ENCODE measurements at places on chromosomes 7 and 10. TPM values are rescaled to one million over a fixed set of nuclear protein-coding genes. Genes with fewer than 3 reads are reported as not detected.

DNA sequence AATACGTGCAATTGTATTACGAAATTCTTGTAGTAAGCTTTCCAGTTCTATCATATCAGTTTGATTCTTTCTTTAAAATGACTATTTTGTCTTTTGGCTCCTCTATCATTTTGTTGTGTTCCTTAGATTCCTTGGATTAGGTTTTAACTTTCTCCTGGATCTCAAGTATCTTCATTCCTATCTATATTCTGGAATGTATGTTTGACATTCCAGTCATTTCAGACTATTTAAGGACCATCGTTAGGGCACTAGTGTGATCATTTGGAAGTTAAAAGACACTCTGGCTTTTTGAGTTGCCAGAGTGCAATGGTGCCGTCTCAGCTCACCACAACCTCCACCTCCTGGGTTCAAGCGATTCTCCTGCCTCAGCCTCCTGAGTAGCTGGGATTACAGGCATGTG, 45.7 kb upstream of the SFTPD start:
- no peaks in the 10 kb centered on the region for H3K36me3 ChIP-seq
- H3K27ac ChIP-seq, result no peak overlapping the region
- no peak overlapping the region for H3K4me3 ChIP-seq
- DNase-seq, result no peak

GRCh38 chr7:30760514-30761213, 8.7 kb downstream of the INMT start:
- no peak overlapping the region for H3K27ac ChIP-seq
- no peaks in the 10 kb centered on the region for H3K36me3 ChIP-seq
- no peaks in the 10 kb centered on the region for H3K27me3 ChIP-seq
- DNase-seq, result no peak

DNA sequence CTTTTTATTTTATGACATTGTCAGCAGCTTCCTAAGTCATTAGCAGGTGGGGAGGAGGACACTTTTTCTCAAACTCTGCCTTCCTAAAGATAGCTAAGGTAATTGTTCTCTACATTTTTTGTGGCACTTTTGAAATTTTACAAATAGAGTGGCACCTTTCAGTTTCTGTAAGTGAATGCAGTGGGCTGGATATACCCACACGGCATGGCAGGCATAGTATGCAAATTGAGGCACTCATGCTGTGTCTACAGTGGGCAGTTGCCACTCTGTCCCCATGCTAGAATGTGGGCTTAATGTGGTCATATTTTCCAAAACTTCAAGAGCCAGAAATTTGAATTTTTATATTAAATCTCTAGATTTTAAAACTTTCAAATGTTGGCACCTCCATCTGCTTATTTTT, 12.8 kb upstream of the SH3PXD2A start:
- no peak overlapping the region for H3K4me3 ChIP-seq
- H3K27ac ChIP-seq, result no peak overlapping the region
- H3K27me3 ChIP-seq, result no peaks in the 10 kb centered on the region
- H3K36me3 ChIP-seq, result peaks cover 13% of the 10 kb centered on the region

DNA sequence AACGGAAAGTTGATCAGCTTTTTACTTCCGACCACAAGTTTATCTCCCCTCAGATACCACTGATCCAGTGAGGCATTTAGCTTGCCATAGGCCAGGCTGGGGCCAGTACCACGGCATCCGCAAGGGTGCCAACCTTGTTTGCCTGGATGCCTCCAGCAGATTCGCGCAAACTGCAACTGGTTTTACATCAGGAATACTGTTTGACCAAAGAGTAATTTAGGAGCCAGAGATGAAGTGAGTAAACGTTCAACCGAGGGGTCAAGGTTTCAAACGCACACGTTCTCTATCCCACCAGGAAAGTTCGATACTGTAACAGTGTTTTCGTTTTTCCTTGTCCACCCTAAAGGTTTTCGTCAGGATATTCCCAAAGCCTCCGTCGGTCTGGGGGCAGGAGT, 266 bp upstream of the MDFIC start:
- no peak overlapping the region for H3K27ac ChIP-seq
- DNase-seq, result no peak
- peaks cover 4% of the 10 kb centered on the region for H3K36me3 ChIP-seq
- H3K4me1 ChIP-seq, result peaks cover 40% of the 10 kb centered on the region

- no peaks in the 10 kb centered on the region for H3K36me3 ChIP-seq
- no peaks in the 10 kb centered on the region for H3K4me1 ChIP-seq
- no peak overlapping the region for H3K4me3 ChIP-seq
- no peaks in the 10 kb centered on the region for H3K27me3 ChIP-seq
- no peak overlapping the region for H3K27ac ChIP-seq
Observed at GRCh38 chr7:45625714-45626440, 51.7 kb downstream of the ADCY1 start.

DNA sequence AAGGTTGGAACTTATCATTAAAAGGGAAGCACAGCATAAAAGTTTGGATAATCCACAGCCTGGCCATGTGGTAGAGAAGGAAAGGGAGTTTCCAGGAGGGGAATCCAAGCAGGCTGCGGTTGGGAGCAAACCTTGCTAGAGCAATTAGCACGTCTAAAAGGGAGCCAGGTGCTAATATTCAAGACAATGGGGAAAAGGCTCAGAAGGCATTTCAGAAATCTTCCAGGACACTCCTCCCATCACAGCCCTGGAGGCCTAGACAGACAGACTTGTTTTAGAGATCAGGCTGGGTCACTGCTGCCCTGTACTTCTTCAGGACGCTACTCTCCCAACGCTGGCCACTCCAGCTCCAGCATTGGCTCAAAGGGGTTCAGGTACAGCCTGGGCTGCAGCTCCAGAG, 96.2 kb upstream of the KAT6B start:
- no peaks in the 10 kb centered on the region for H3K36me3 ChIP-seq
- no peak overlapping the region for H3K27ac ChIP-seq
- no peaks in the 10 kb centered on the region for H3K4me1 ChIP-seq
- no peaks in the 10 kb centered on the region for H3K27me3 ChIP-seq

DNA sequence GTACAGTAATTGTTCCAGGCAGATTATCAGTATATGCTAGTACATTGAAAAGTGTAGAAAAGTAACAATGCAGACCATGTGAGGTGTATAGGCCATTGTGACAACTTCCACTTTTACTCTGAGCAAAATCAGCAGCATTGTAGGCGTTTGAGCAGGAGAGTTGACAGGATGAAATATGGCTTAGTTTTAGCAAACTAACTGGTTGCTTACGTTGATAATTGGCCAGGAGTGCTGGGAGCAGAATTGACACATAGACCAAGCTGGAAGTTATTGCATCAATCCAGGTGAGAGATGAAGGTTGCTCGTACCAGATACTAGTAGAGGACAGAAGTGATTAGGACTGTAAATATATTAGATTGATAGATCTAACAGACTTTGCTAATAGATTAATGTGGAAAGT, 46.0 kb downstream of the LCOR start:
- no peaks in the 10 kb centered on the region for H3K4me1 ChIP-seq
- no peak overlapping the region for H3K4me3 ChIP-seq
- no peaks in the 10 kb centered on the region for H3K27me3 ChIP-seq
- no peak for DNase-seq
- H3K27ac ChIP-seq, result no peak overlapping the region

DNA sequence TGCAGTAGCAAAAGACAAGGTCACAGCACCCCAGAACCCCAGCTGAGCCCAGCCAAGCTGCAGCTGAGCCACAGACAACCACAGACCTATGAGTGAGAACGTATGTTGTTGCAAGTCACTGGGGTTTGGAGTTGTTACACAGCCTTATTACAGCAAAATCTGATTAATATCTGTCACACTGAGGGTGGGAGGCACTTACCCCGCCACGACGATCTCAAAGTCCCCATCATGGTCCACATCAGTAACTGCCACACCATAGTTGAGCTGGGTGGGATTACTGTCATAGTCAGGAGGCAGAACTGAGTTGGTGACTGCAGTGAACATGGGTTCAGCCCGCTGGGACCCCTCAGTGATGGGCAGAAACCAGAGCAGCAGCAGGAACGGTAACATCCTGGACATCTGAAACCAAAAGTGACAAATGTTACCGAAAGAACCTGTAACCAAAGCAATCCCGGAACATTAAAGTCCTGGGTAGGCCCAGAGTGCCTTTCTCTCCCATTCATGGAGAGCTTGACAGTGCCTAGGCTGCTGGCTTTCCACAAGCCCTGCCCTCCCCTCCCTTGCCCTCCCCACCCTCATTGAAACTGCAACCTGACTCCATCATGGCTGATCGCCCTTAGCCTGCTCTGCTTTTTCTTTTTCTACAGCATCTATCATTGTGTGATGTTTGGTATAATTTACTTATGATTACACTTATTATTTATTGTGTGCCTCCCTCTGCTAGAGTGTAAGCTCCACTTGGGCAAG, 19.3 kb downstream of the CRTAC1 start:
- H3K4me1 ChIP-seq, result no peaks in the 10 kb centered on the region
- no peak overlapping the region for H3K4me3 ChIP-seq
- no peaks in the 10 kb centered on the region for H3K36me3 ChIP-seq
- peaks cover 14% of the 10 kb centered on the region for H3K27me3 ChIP-seq
- H3K27ac ChIP-seq, result no peak overlapping the region

- DNase-seq, result peak; percentile 12
- H3K27ac ChIP-seq, result no peak overlapping the region
- no peaks in the 10 kb centered on the region for H3K4me1 ChIP-seq
- H3K4me3 ChIP-seq, result no peak overlapping the region
Observed at GRCh38 chr7:148503900-148504487, 86.6 kb upstream of the C7orf33 start.

- H3K4me3 ChIP-seq, result peak within 1 kb of the TSS; percentile 39
- peaks cover 59% of the 10 kb centered on the region for H3K27me3 ChIP-seq
- no peaks in the 10 kb centered on the region for H3K36me3 ChIP-seq
- H3K4me1 ChIP-seq, result peaks cover 3% of the 10 kb centered on the region
- no peak within 1 kb of the TSS for H3K27ac ChIP-seq
- DNase-seq, result no peak
Observed at GRCh38 chr7:38630720-38631673, at the start of gene AMPH. AMPH (minus strand) TSS chr7:38631373; CDS start chr7:38631351, 22 bp downstream.

DNA sequence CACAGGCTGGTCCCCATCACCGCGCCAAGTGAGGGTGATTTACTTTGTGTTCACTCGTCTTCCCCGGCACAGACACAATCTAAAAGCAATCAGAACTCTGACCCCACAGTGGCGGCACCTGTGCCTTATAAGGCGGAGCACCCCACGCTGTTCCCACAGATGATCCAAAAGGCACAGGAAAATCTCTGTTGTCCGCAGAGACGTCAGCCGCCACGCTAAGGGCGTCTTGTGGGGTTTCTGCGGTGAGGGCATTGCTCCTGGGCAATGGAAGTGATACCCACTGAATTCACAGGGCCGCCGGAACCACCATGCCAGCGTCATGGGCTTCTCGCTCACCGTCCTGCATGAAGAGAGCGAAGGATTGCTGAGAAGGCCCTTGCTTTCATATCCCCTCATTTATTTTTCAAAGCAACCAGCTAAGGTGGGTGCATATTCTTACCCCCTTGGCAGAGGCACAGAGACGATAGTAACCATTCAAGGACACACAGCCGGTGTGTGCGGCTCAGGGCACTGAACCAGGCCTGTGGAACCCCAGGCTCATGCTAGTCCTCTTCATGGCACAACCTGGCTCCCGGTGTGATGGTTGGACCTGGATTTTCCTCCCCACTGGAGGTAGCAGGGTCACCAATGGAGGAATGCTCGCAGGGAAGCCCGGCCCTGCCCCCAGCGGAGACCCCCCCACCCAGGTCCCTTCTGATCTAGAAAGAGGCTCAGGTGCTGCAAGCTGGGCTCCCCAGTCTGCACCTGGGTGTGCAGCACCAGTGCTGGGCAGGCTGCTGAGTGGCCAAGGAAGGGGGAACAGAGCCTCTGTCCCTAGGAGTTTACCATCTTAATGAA, 279.0 kb downstream of the TCERG1L start:
- H3K4me3 ChIP-seq, result no peak overlapping the region
- no peaks in the 10 kb centered on the region for H3K36me3 ChIP-seq
- no peak overlapping the region for H3K27ac ChIP-seq
- H3K27me3 ChIP-seq, result no peaks in the 10 kb centered on the region
- H3K4me1 ChIP-seq, result no peaks in the 10 kb centered on the region

DNA sequence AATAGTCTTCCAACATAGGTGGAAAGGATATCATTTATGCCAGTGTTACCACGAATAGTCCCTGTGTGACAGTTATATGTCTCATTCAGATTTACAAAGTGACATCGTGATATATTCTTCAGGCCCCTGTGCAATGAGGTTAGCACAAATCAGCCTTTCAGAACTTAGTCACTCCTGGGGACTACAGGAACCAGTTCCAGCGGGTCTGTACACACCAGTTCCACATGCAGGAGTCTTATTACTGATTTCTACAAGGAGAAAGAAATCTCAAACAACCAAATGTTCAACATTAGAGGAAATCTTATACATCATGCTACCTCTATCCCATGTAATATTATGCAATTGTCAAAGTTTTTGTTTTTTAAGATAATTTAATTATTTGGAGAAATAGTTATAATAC, 4.4 kb upstream of the WDR91 start:
- no peaks in the 10 kb centered on the region for H3K27me3 ChIP-seq
- H3K36me3 ChIP-seq, result no peaks in the 10 kb centered on the region
- DNase-seq, result no peak
- no peak overlapping the region for H3K4me3 ChIP-seq

- H3K36me3 ChIP-seq, result peaks cover 9% of the 10 kb centered on the region
- no peak for DNase-seq
- no peaks in the 10 kb centered on the region for H3K4me1 ChIP-seq
- no peak overlapping the region for H3K27ac ChIP-seq
- no peaks in the 10 kb centered on the region for H3K27me3 ChIP-seq
Observed at GRCh38 chr7:99097730-99098129, 46.2 kb downstream of the SMURF1 start.

DNA sequence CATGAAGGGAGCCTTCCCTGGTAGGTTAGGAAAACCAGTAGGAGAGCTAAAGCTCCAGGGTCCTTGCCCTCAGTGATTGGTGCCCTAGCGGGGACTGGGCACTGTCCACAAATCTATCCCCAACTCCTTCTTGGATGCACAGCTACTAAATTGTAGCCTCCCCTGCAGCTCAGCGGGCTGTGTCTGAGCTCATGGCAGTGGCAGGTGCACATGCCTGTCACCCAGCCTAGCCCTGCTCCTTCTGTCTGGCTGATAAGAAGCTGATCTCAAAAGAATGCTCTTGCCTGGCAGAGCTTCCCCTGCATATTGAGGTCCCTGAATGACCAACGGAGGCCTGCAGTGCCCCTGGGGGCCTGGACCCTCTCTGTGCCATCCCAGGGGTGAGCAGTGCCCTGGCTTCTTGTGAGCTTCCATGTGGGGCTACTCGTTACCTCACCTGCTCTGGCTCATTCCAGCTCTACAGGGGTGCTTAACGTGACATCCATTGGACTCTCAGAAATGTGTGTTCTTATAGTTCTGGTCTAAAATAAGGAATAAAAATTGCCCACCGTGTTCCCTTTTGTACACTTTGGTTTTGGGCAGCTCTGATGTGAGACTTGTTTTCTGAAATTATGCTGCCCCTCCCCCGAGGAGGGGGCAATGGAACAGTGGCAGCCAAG, 59.8 kb upstream of the ANTXRL start:
- no peak overlapping the region for H3K4me3 ChIP-seq
- H3K27ac ChIP-seq, result no peak overlapping the region
- H3K27me3 ChIP-seq, result no peaks in the 10 kb centered on the region
- no peaks in the 10 kb centered on the region for H3K36me3 ChIP-seq
- DNase-seq, result no peak

GRCh38 chr10:91838199-91838598, 40.0 kb downstream of the TNKS2 start:
- no peak for DNase-seq
- H3K4me3 ChIP-seq, result no peak overlapping the region
- peaks cover 95% of the 10 kb centered on the region for H3K36me3 ChIP-seq
- H3K27me3 ChIP-seq, result no peaks in the 10 kb centered on the region
- no peak overlapping the region for H3K27ac ChIP-seq
- no peaks in the 10 kb centered on the region for H3K4me1 ChIP-seq

The NXPH1 gene
- polyA plus RNA-seq, result not detected

The TMEM229A gene
- polyA plus RNA-seq, result not detected

The PLPP4 gene
- polyA plus RNA-seq, result not detected

The HSPB1 gene
- polyA plus RNA-seq, result 8.9 TPM
